ENCODE measurements at places on chromosomes 2 and 18.

DNA sequence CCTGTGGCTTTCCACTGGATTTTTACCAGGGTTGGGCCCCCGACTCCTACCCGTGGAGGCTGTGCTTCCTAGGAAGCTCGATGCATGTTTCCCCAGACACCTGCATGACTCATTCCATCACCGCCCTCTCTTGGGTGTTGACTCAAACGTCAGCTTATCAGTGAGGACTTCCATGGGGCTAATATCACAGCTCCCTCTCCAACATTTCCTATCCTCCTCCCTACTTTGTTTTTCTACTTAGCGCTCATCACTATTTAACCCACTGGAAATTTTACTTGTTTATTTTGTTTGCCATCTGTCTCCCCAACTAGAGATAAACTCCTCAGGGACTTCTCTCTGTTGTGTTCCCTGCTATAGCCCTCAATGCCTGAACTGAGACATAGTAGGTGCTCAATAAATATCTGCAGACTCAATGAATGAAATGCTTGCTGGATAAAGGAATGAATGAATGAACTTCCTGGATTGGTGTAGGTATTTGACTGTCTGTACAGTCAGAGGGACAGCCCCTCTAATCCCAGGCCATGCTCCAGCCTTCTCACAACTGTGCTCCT is 89.7 kb upstream of the MSH2 start:
- no peak for DNase-seq

- DNase-seq, result no peak
Measured at GRCh38 chr2:171889808-171890207, 4.2 kb downstream of the SLC25A12 start.

DNA sequence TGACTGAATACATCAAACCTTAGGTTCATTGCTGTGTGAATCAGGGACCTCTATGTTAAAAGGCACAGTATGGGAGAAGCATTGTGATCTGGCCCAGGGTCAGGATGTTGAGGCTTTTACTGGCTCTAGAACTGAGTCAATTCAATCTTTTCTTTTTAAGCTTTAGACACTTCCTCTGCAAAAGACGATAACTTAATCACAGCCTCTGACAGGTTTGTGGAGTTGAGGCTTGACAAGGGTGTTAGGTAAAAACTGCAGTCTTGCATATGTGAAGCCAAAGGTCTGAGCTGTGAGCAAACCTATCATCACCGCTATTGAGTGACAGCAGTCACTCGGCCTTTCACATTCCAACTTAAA is 17.3 kb upstream of the ARHGAP25 start:
- no peak for DNase-seq

- DNase-seq, result no peak
Measured at GRCh38 chr18:53946594-53946993, 277.9 kb downstream of the MBD2 start.

DNA sequence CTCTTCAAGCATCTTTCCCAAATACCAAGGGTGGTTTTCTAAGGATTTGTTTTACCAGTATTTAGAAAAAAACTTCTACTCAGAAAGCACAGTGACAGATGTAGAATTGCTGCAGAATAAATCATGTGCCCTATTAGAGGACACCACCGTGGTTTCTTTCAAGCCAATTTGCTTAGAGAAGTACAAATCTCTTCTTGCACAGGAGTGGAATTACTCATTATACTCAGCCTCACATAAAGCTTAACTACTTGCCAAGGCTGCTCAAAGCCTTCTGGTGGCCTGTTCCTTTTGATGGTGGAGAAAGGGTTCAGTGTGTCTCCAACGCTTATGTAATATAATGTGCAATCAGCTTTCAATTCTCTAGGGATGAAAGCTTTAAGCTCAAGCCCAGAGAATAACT is 66.5 kb upstream of the CTNNA2 start:
- no peak for DNase-seq

- no peak for DNase-seq
Measured at GRCh38 chr2:54208364-54209240, 47.4 kb downstream of the TSPYL6 start.

DNA sequence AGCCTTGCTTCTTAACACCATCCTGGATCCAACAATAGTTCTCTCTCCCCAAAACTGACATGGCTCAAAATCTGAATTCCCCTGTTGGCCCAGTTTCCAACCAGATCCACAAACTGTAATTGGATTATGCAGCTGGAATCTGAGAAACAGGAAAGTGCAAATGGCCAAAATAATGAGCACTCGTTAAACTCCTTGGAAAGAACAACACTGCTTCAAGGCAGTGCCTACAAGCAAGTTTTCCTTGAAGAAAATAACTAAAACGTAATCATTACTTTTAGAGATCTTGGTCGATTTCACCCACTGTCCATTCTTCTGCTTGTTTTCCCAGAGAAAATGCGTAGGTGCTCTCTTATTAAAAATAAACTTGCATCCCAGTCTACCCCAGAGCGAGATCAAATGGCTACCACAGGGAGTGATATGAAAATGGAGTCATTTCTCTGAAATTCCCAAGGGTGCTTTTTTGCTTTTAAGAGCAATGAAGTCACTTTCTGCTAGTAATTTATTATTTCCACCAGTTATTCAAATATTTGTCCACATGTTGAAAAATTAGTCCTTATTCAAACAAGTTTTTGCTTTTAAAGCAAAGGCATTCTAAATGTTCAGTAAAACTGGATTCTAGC is 264.2 kb downstream of the C1D start:
- DNase-seq, result no peak
